ENCODE measurements at places on chromosomes 4 and X.
A peak's percentile ranks its signal among the peaks of the same experiment; 100 is the strongest.

DNA sequence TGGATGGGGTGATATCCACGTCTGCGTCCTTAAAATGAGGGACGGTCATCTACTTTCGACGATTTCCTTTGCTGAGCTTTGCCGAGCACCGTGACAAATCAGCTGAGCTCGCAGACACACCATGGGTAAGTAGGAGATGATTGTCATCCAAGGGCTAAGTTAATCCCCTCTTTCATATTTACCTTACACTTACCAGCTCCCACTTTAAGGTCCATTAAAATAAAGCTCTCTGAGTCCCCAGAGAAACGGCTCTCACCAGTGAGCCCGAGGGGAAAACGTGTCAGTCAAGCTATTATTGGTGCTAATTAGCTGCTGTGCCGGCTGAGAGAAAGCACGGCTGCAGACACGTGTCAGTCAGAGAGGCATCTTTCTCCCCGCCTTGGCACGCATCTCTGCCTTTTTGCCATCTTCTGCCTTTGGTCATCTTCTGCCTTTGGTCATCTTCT, 72.2 kb downstream of the CRLF2 start:
- no peak for DNase-seq

GRCh38 chr4:78040431-78040830, 16.7 kb upstream of the FRAS1 start:
- DNase-seq, result no peak

GRCh38 chr4:162458051-162458450, 294.3 kb upstream of the FSTL5 start:
- DNase-seq, result no peak

GRCh38 chr4:107520368-107520767, 199.7 kb downstream of the PAPSS1 start:
- DNase-seq, result no peak

DNA sequence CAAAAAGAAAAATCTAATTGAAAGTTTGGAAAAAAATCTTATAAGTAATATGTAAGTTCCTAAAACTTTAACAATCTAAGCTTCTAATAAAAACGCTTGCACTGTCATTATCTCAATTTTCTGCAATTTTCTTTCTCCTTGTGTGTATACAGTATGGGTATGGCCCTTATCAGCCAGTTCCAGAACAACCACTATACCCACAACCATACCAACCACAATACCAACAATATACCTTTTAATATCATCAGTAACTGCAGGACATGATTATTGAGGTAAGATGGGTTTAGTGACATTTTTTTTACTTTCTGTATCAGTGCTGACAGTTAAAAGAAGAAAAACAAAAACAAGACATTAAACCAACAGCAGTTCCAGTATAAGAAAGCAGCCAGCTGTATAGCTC, 4.9 kb downstream of the STATH start:
- no peak for DNase-seq

GRCh38 chr4:184534511-184535391, 60.4 kb upstream of the IRF2 start:
- peak; percentile 66 for DNase-seq

DNA sequence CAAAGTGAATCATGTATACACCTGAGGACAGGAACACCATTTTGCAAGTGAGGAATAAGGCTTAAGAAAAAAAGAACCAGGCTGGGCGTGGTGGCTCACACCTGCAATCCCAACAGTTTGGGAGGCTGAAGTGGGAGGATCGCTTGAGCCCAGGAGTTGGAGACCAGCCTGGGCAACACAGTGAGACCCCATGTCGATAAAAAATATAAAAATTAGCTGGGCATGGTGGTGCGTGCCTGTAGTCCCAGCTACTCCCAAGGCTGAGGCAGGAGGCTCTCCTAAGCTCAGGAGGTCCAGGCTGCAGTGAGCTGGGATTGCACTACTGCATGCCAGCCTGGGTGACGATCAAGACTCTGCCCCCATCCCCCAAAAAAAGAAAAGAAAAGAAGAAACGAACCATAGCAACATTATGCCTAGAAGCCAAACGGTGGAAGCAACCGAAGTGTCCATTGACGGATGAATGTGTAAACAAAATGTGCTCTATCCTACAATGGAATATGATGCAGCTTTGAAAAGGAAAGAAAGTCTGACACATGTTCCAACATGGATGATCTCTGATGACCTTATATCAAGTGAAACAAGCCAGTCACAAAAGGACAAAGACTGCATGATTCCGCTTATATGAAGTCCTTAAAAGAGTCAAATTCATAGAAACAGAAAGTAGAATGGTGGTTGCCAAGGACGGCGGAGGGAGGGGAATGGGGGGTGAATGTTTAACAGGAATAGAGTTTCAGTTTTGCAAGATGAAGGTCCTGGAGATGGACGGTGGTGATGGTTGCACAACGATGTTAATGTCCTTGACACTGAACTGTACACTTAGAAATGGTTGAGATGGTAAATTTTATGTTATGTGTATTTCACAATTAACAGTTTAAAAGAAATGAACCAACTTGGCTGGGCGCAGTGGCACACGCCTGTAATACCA, 8.6 kb upstream of the KIAA0232 start:
- no peak for DNase-seq

DNA sequence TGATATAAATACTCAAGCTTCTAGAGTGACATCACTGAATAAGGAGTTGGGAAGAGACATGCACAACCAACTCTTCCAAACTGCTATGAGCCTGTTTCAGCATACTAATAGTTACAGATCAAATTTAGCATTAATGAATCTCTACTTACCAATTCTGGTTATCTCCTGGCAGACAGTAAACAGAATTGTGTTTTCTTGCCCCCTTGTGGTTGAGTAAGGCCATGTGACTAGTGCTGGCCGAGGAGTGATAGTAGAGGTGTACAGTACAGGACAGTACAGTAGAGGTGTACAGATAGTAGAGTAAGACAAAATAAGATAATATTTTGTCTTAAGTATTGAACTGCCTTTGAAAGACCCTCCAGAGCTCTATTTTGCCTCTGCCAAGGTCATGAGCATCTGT, 681.4 kb downstream of the GABRG1 start:
- peak; percentile 18 for DNase-seq

DNA sequence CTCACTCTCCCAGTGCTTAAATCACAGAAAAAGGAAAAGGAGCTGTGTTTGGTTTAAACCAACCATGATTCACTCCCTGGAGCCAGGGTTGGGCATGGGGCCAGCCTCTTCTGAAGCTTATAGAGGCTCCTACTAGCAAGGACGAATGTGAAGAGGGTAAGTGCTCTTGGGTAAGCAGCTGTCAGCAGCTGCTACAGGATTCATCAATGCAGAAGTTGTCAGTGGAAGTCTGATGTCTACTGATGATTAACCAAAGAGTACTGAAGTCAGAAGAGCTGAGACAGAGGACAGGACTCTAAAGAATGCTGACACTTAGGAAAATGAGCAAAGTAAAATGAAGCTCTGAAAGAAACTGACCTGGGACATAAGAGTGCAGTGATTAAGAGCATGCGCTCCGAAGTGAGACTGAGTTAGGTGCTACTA, 32.7 kb upstream of the JADE1 start:
- peak; percentile 93 for DNase-seq

GRCh38 chr4:94766856-94767255, 9.1 kb downstream of the BMPR1B start:
- peak; percentile 52 for DNase-seq

DNA sequence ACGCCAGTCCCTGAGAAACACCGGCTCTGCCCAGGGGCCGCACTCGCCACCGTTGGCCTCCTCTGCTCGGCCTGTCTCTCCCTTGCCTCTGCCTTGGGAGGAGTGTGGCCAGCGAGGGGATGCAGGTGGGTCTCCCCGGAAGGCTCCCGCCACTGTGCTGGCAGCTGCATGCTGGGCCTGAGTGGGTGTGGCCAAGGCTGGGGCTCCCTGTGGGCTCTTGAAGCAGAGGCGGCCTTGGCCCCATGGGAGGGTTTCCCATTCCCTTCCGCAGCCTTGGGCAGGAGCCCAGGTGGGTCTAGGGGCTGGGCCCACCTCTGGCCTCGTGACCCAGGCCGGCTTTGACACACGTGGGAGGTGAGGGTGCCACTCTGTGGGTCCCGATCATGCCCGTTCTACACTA, 19.1 kb downstream of the FGFRL1 start:
- no peak for DNase-seq

DNA sequence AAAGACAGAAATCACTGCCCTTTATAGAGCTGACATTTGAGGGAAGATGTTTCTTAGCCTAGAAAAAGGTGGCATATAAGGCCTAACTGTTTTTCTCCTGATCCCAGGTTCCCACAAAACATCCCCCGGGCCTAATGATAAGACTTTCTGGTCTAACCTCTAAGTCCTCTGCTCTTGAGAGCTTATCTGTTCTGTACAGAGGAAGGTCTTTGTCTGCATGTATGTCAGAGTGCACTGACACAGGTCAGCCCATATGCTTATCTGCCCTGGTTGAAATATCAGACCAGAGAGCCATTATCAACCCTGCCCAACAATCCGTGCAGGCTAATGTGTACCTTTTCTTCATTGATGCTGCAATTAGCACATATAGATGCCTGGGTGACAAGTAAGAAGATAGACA, 76.2 kb downstream of the ARHGEF9 start:
- no peak for DNase-seq
